Stimulated activated CD8-positive, alpha-beta memory T cell treated with anti-CD3 and anti-CD28 coated beads, Interleukin-4, amount 100 ng/mL, for 4 hours (primary cell): ENCODE measurements at places on chromosomes 5 and 9.

DNA sequence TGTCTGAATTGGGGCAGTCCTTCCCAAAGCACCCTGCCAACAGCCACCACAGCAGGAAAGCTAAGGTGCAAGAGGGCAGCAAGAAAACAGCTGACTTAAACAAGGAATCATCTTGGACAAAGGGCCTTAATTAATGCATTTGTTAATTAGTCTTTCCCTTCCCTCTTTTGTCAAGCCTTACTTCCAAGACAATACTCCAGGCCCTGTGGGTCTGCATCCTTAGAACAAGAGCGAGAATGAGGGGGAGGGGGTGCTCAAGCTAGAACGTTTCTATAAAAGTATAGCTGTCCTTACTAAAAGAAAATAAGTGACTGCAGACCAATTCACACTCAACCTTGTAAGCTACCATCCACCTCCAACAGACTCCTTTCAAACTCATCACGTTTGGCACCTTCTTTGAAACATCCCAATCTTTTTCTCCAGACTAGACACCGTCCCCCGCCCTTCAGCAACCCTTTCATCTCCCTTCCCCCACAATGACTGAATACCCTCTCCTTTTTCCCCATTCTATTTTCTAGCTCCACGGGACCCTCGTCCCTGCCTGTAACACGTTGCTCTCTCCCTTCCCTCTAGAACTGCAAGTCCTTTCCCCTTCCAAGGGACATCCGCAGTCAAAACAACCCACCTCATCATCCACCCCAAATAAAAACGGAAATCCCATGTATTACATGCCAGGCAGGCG is 85.7 kb upstream of the RNF38 start:
- DNase-seq: no peak

DNA sequence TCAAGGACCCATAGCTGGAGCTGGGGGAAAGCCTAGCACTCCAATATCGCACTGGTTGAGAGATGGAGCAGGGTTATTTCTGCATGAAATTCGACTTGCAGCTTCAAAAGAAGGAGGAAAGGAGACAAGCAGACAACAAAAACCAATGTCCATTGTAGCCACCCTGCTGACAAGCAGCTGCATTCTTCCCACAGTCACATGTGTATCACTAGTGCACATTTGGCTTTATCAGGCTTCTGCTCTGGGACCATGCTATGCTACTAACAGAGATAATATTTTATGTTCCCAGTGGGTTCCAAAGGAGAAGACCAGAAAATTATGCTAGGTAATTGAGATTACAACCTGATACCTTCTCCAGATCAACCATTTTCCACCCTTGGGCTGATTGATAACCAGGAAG is 59.7 kb downstream of the MFAP3 start:
- DNase-seq: no peak

GRCh38 chr5:64790210-64790609 is 21.5 kb downstream of the CWC27 start:
- DNase-seq: no peak

DNA sequence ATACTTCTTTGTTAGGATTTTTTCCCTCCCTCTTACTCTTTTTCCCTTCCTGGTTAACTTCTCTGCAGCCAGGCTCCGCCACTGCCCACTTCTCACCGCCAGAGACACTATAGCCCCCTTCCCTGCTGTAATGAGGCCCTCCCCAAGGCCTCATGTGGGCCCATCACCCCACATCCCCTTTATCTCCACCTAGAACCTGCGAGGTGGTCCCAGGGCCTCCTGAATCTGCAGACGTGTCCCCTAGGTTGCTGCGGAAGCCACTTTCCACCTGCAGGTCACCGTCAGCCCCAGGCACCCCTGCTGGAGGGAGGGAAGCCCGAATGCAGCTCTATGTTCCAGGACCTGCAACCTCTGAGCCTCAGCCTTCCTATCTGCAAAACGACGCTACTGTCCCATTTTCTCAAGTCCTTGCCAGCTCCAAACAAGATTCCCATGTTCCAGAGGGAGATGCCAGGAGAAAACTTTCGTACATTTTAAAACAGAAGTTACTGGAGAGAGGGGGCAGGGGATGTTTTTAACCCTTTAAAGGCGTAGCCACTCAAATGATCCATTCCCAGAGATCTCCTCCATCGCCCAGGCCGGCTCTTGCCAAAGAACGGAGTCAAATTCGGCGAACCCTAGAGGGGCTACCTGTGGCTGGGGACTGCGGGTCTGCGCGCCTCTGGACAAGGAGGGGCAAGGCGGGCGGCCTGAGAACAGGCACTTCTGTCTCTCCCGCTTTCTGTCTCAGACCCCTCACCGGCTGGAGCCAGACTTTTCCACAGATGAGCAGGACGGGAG is 929 bp downstream of the SH3PXD2B start:
- no peak for DNase-seq

DNA sequence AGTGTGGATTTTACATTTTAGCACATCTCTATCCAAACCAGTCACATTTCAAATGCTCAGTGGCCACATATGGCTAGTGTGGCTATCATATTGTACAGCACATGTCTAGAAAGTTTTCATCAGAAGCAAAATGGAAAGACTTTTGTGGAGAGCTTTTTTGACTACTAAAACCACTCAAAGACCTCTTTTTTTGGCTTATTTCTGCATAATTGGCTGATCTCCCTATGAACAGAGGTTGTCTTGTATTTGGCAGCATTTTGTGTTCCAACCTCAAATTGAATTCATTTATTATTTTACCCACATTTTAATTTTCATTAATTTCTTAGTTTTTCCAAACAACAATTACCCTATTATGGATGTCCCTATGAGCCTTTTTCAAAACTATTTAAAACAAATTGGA is 395.7 kb downstream of the TLE1 start:
- DNase-seq: no peak

- DNase-seq: no peak
Measured at GRCh38 chr9:21852754-21853153, 50.3 kb downstream of the MTAP start.

DNA sequence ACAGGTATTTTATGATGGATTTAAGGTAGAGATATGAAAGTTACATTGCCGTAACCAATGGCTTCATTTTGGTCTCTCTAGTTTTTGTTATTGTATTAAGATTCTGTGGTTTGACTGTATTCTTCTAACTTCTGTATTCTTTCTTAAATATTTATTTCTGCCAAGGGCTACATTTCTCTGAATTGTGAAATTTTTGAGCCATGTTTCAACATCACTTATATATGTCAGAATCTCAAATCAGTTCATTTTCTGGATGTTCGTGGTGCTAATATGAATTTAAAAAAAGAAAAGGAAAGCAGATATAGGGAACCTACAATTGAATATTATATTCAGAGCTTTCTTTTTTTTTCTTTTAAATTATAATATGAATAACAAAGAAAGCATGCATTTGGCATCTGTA is 142.7 kb downstream of the ANXA1 start:
- no peak for DNase-seq
